ENCODE measurements at places on chromosomes 16 and 17.

DNA sequence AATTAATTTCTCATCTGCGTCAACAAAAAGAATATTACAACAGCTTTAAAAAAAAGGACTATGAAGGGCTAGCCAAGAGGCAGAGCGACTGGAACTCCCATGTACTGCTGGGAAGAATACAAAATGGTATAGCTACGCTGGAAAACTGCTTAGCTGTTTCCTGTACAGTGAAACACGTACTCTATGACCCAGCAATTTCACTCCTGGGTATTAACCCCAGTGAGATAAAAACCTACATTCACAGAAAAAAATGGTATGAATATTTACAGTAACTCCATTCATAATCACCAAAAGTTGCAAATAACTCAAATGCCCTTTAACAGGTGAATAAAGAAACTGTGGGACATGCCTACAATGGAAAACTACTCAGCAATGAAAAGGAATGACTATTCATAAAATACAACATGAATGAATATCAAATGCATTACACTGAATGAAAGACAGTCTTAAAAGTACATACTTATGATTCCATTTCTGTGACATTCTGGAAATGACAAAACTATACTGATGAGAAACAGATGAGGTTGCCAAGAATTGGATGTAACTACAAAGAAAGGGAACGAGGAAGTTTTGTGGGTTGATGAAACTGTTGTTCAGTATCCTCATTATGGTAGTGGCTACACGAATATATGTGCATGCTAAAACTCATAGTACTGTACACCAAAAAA lies 27.6 kb downstream of the CMTM4 start:
- H3K36me3 ChIP-seq = no peaks in the 10 kb centered on the region
- no peaks in the 10 kb centered on the region for H3K4me1 ChIP-seq
- H3K27ac ChIP-seq = no peak overlapping the region
- no peaks in the 10 kb centered on the region for H3K27me3 ChIP-seq
- DNase-seq = no peak

GRCh38 chr16:69938981-69939820 lies 11.9 kb upstream of the CLEC18A start:
- no peaks in the 10 kb centered on the region for H3K27me3 ChIP-seq
- no peak for DNase-seq
- H3K36me3 ChIP-seq = peaks cover 76% of the 10 kb centered on the region
- no peaks in the 10 kb centered on the region for H3K4me1 ChIP-seq
- no peak overlapping the region for H3K27ac ChIP-seq

GRCh38 chr16:3509470-3509928 lies 8.7 kb downstream of the CLUAP1 start:
- H3K36me3 ChIP-seq = peaks cover 61% of the 10 kb centered on the region
- no peaks in the 10 kb centered on the region for H3K27me3 ChIP-seq

- H3K4me1 ChIP-seq = no peaks in the 10 kb centered on the region
- no peaks in the 10 kb centered on the region for H3K36me3 ChIP-seq
- H3K27ac ChIP-seq = no peak overlapping the region
- H3K4me3 ChIP-seq = no peak overlapping the region
These were observed 7.9 kb upstream of the ALDH3A1 start for GRCh38 chr17:19755821-19756510.

DNA sequence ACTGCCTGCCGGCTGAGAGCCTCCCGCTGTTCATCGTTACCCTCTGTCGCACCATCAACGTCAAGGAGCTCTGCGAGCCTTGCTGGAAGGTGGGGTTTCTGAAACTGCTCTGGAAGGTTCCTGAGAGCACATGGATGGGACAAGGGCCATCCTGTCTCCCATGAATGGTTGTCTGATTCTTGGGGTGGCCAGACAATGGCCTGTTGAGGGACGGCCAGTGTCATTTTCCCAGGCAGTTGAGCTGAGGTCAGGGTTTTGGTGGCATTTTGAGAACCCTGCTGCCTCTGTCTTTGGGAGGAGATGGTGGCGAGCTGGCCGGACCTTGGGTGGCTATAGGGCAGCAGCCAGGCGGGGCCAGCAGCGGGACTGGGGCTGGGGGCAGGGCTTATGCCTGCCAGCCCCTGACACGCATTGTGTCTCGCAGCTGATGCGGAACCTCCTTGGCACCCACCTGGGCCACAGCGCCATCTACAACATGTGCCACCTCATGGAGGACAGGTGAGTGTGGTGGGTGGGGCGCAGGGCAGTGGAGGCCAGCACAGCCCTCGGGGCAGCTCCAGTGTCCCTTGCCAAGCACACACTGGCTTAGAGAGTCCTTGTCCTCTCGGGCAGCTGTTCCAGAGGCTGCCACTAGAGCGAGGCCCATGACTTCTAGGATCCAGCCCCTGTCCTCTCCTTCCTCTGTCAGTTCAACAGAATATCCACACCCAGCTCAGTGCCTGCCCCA lies 9.1 kb downstream of the TSC2 start:
- no peak overlapping the region for H3K27ac ChIP-seq
- no peaks in the 10 kb centered on the region for H3K4me1 ChIP-seq
- DNase-seq = no peak
- peaks cover 77% of the 10 kb centered on the region for H3K36me3 ChIP-seq
- no peaks in the 10 kb centered on the region for H3K27me3 ChIP-seq

- peak overlapping the region; percentile 80 for H3K4me3 ChIP-seq
- peak overlapping the region; percentile 64 for H3K27ac ChIP-seq
- peak; percentile 79 for DNase-seq
- no peaks in the 10 kb centered on the region for H3K27me3 ChIP-seq
These were observed 1.0 kb downstream of the MCRIP1 start for GRCh38 chr17:81831957-81832607.

DNA sequence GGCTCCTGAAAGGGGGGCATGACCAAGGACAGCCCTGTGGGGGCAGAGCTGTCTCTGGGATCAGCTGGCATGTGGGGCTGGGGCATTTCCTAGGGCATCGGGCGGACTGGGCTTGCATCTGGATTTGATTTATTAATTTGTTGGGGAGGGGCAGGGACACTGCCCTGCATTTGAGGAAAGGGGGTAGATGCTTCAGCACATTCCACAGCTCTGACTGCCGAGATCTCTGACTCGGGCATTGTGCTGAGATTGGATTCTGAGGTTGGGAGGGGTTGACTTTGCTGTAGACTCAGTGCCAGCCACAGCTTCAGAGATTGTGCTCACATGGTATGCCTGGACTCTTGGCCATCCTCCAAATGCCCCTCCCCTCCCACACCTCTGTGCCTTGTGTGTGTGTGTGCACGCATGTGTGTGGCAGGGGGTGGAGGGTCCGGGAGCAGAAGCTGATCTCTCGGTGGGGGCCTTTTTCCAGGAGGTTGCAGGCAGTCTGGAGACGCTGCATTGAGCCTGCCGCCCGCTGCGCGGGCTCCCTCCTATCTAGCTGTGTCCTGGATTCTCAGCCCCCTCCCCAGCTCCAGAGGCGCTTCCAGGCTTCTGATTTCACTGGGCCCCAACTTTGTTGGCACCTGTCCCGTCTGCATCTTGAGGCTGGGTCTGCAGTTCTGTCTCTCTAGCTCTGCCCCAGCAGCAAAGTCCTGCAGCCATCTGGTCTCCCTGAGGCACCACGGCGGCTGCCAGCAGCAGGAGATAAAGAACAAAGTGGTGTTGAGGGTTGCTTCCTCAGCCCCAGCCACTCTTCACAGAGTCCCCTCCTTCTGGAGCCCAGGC lies 14.9 kb downstream of the IGFBP4 start:
- no peak overlapping the region for H3K4me3 ChIP-seq
- DNase-seq = no peak
- H3K36me3 ChIP-seq = no peaks in the 10 kb centered on the region
- H3K27me3 ChIP-seq = no peaks in the 10 kb centered on the region
- no peak overlapping the region for H3K27ac ChIP-seq

DNA sequence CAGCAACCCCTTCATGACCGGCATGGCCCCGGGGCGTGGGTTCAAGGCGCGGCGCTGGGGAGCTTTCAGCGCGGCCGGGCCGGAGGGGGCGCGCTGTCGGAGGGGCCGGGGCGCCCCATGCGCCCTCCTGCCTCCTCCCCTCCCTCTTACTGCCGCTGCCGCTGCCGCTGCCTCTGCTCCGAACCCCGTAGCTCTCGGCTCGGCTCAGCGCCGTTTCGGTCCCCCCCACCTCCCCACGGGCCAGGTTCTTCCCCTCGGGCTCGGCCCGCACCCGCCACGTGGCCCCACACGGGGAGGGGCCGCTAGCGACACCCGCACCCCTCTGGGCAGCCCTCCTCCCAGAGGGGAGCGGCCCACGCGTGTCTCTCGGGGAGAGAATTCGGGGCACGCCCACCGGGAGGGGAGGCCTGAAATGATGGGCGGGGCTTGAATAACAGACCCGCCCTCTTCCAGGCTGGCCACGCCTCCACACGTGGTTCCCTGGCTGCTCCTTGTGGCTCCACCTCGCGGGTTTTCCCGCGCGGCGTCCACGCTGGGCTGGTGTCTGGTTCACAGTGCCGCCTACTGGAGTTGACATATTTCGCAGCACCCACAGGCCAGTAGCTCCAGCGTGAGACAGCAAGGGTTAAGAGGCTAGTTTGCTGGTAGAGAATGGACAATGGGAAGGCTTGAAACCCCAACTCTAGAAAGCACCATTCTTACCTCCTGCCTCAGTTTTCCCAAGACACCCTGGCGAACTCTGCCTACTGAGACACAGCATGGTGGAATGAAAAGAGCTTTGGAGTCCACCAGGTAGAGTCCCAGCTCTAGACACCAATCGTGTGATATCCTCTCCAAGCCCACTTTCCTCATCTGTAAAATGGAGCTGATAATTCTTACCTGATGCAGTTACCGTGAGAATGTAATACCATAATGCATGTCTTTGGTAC lies at the start of gene KCNH4:
Gene KCNH4 (minus strand): TSS at position 221 of the 929 bp plus-strand sequence. CDS start 197 bp downstream, at position 24.
- H3K27me3 ChIP-seq = no peaks in the 10 kb centered on the region
- H3K36me3 ChIP-seq = no peaks in the 10 kb centered on the region
- H3K27ac ChIP-seq = no peak within 1 kb of the TSS
- peak; percentile 83 for DNase-seq

GRCh38 chr16:66511602-66512271 lies 38.2 kb downstream of the TK2 start:
- H3K27me3 ChIP-seq = no peaks in the 10 kb centered on the region
- H3K4me1 ChIP-seq = peaks cover 50% of the 10 kb centered on the region
- H3K4me3 ChIP-seq = no peak overlapping the region
- H3K27ac ChIP-seq = no peak overlapping the region
- DNase-seq = no peak

GRCh38 chr16:9929836-9930235 lies 252.4 kb downstream of the GRIN2A start:
- DNase-seq = no peak
- no peaks in the 10 kb centered on the region for H3K27me3 ChIP-seq
- no peak overlapping the region for H3K27ac ChIP-seq

DNA sequence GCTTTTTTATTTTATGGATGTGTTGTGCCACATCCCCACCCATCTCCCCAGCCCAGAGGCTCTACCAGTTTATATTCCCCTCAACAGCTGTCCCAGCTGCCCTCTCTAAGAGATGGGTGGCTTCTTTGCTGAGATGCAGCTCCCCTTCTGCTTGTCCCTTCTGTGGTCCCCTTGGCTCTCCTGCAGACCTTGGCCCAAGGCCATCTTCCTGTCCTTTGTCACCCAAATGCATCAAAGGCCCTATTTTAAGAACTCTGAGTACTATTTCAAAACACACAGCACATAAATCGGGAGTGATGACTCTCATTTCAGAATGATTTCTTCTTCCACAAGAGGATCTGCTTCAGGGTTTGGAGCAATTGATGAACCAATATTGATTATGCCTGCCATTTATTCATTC lies 85.3 kb downstream of the SPACA3 start:
- no peak for DNase-seq
- no peak overlapping the region for H3K4me3 ChIP-seq
- peaks cover 41% of the 10 kb centered on the region for H3K27me3 ChIP-seq
- no peaks in the 10 kb centered on the region for H3K4me1 ChIP-seq
- H3K27ac ChIP-seq = no peak overlapping the region

DNA sequence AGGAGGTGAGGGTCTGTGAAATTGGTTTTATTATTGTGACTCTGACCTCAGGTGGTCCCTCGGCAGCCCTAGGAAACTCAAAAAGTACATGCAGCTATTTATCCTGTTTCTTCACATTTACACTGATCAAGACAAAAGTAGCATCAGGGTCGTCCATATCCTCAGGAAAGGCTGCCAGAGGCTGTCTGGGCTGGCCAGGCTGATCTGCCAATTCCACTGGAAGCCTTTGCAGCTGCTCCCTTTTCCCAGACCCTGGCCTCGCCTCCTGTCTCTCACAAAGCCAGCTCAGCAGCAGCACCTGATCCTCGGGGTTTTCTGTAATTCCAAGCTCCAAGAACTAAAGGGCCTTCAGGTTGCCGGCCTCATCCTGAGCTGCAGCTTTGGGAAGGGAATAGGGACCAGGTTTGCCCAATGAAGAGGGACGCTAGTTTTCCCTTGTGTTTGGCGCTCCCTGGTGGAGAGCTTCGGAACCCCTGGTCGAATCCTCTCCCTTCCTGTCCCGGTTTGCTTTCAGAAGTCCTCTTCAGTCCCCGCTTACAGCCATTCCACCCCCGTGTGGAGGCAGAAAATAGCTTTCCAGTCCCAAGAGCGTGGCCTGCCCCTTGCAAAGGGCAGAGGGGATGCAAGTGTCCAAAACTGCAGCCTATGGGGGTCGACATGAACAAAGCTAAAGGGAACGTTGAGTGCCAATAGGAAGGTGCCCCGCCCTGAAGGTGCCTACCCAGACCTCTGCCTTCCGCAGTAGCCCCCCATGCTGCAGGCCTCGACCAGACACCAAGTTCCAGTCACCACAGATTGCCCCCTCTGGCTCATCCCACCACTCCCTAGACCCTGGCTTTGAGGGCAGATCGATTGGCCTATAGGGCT lies 13.4 kb downstream of the MFSD6L start:
- H3K36me3 ChIP-seq = no peaks in the 10 kb centered on the region
- H3K4me1 ChIP-seq = peaks cover 6% of the 10 kb centered on the region
- H3K27me3 ChIP-seq = no peaks in the 10 kb centered on the region
- H3K27ac ChIP-seq = no peak overlapping the region
- H3K4me3 ChIP-seq = no peak overlapping the region

- no peak overlapping the region for H3K4me3 ChIP-seq
- H3K27me3 ChIP-seq = peaks cover 55% of the 10 kb centered on the region
- H3K36me3 ChIP-seq = no peaks in the 10 kb centered on the region
- peaks cover 2% of the 10 kb centered on the region for H3K4me1 ChIP-seq
- H3K27ac ChIP-seq = no peak overlapping the region
- no peak for DNase-seq
These were observed 751 bp upstream of the DOC2B start for GRCh38 chr17:182050-182751.

GRCh38 chr17:10171581-10171981 lies 26.8 kb downstream of the GAS7 start:
- no peak overlapping the region for H3K27ac ChIP-seq
- H3K4me1 ChIP-seq = peaks cover 3% of the 10 kb centered on the region
- peaks cover 2% of the 10 kb centered on the region for H3K27me3 ChIP-seq
- DNase-seq = peak; percentile 18
- no peaks in the 10 kb centered on the region for H3K36me3 ChIP-seq
- H3K4me3 ChIP-seq = no peak overlapping the region

- H3K4me3 ChIP-seq = no peak overlapping the region
- no peaks in the 10 kb centered on the region for H3K27me3 ChIP-seq
- peaks cover 50% of the 10 kb centered on the region for H3K36me3 ChIP-seq
- peak; percentile 35 for DNase-seq
These were observed 67.9 kb downstream of the N4BP1 start for GRCh38 chr16:48542020-48542473.
